ENCODE measurements at places on chromosomes 11 and 22.

GRCh38 chr11:117859061-117859460 lies 17.4 kb downstream of the FXYD6 start:
- DNase-seq: no peak

DNA sequence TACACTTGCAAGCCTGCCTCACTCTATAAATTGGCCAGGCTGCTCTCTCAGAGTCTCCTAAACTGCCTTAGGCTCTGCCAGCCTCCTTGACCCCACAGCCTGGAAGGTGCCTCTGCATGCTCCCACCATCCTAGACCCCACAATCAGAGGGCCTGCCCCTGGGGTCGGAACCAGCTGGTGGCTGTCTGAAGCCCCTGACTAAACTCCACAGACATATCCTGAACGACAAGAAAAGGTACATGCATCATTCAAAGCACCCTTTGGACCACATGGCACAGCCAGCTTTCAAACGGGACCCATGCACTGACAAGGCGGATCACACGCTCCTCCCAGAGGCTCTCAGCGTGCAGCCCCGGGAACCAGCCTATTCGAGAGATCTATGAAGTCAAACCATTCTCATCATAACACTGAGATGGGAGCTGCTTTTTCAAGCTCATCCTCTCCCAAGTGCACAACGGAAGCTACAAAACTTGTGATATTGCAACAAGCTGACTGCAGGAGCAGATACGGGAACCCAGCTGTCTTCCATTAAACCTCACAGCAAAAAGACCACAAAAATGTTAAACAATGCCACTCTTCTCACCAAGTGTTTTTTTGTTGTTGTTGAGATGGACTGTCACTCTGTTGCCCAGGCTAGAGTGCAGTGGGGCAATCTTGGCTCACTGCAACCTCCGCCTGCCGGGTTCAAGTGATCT lies 8.1 kb downstream of the SHANK2 start:
- no peak for DNase-seq

- DNase-seq: no peak
These were observed 7.2 kb downstream of the CEP164 start for GRCh38 chr11:117334896-117335295.

- DNase-seq: no peak
These were observed 52.8 kb downstream of the USP35 start for GRCh38 chr11:78241475-78241874.

DNA sequence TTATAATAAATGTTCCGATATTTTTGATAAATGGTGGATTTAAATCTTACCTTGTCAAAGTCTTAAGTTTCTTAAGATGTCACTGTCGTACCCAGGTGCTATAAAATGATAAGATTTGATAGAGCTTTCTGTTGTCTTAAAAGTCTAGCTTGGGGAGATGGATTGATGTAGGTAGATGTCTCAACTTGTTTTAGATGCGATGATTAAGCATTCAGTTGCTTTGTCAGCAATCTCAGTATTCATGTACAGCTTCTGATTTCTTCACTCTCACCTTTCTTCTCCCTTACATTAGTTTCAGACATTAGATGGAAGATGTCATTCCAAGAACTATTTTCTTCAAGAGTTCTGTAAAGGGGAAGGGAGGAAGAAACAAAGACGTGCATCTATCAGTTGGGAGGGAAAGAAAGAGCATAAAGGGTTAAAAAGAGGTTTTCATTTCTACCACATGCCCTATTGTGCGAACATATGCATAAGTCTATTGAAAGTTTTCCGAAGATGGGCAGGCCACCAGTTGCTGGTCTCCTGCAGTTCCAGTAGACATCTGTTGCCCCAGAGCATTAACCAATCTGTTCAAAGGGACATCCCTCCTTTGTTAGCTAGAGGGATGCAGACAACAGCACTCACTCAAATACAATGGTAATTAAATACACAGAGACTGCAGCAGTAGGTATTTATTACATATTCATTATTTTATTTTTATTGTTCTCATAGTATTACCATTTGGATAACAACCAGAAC lies 38.4 kb downstream of the ZC3H12C start:
- no peak for DNase-seq

- DNase-seq: no peak
These were observed 24.0 kb downstream of the SLC43A1 start for GRCh38 chr11:57491371-57492061.

Measured in GM12878 (cell line).